Left ventricle myocardium inferior (tissue), 1 donor: ENCODE measurements at places on chromosomes 16 and 17.

GRCh38 chr16:12723681-12724080 is 80.0 kb downstream of the CPPED1 start:
- no peak for DNase-seq

DNA sequence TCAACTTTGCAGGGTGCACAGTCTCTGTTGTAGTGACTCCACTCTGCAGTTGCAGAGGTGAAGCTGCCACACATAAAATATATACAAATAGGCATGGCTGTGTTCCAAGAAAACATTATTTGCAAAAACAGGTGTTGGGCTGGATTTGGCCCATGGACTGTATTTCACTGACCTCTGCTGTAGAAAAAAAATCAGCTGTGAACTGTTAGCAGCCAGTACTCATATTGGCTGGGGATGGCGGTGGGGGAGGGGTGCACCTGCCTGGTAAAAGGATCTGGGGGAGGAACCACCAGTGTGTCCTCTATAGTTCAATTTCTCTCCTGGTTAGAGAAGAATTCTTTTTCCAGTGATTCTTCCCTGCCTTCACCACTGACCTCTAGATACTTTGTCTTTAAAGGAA is 50.0 kb downstream of the SHISA9 start:
- DNase-seq: no peak

DNA sequence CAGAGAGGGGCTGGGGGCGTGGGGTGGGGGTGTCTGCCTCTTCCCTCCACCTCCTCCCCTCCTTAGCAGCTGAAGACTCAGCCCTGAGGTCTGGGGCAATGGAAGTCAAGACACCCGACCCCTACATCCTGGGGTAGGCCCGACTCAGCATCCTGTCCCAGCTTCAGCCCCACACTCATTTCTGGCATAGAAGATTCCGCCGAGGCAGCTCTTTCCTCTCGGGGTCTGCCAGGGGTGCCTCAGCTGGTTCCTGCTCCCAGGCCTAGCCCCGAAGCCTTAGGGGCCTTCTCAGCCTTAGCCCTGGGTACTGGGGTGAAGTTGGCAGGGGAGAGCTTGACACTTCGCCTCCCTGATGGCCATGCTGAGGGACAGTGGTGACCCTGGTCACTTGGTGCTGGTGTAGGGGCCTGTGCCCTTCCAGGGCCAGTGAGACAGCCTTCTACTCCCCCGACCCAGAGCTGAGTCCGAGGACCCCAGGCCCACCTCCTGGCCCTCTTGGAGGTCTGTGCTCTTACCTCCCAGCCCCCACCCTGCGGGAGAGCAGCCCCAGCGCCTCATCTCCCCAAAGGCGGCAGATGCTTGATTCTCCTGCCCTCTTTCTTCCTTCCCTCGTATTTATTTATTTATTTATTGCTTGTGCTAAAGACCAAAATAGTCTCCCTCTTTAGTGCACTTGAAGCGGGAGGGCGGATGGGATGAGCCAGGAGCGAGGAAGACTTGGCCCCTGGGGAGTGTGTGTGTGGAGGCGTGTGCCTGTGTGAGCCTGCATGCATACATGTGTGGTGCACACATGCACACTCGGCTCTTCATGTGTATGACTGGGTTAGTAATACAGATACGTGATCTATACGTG is 42.5 kb downstream of the KCNJ12 start:
- DNase-seq: no peak

GRCh38 chr16:69467531-69468204 is 43.2 kb downstream of the CYB5B start:
- no peak for DNase-seq

- no peak for DNase-seq
Observed at GRCh38 chr16:65421596-65421995, 299.7 kb upstream of the CDH11 start.

DNA sequence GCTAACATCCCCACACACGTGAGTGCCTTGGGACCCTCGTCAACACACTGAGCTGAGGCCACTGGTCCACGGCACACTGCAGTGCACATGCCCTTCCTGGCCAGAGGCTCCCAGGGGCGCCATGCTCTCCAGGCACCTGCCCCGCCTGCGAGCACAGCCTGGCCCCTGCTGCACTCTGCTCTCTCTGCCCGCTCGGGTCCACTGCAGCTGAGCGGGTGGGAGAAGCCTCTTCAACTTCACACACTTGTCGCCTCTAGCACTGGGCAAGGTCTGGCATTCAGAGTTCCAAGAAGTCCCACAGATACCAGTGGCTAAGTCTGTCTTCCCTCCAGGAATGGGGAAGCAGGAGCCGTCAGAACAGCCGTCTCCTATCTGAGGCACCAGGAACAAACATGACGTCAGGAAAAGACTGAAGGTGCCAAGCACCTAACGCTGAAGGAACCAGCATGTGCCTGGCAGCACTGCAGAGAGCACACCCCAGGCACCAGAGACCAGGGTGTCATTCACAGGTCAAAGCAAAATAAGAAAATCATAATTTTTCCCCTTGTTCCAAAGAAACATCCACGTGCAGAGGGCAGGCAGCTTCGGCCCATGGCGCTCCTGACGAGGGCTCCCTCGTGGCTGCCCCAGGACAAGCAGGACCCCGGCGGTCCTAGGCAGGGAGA is 82.9 kb downstream of the ZNF778 start:
- DNase-seq: peak; percentile 54

GRCh38 chr17:30524847-30525246 is 47.6 kb downstream of the GOSR1 start:
- no peak for DNase-seq

DNA sequence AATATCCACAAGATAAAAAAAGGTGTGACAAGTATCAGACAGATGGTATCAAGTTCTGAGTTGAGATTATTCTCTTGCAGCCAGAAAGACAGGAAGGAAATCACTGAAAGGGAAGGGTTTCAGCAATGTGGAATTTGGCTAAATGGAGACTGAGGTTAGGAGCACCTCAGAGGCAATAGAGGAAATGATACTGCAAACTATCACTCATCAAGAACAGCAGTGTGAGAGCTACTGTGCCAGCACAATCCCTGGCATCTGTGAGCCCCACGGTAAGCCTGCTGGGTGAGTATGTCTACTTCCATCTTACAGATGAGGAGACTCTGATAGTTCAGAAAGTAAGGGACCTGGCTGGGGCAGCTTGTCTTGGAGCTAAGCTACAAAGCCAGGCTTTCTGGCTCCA is 162.0 kb downstream of the SALL1 start:
- no peak for DNase-seq

GRCh38 chr17:8138672-8139371 is 13.4 kb downstream of the PER1 start:
- DNase-seq: peak; percentile 94

DNA sequence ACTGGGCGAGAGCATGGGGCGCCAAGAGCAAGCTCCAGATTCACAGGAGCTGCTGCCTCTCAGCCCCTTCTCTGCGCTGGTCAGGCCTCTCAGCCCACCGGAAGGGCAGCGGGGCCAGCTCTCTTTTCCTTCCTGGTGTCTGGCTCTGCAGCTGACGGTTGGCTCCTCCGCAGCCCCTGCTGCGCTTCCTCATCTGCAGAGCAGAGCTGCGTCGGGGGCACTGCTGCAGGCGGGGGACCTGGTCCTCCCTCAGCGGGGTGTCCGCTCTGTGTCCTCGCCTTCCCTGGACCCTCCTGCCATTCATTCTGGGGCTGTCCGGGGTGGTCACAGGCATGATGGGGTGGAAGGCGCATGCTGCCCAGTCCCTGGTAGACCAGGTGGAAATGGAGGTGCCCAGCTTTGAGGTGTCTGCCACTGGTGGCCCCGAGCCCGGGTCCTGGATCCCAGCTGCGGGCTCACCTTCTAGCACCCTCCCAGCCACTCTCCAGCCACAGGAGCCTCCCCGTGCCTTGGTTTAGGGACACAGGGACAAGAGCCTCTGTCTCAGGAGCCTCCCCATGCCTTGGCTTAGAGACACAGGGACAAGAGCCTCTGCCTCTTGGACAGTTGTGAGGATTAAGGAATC is 84.8 kb downstream of the IRF8 start:
- DNase-seq: no peak

- DNase-seq: no peak
Observed at GRCh38 chr17:78717431-78717980, 64.6 kb downstream of the CYTH1 start.

DNA sequence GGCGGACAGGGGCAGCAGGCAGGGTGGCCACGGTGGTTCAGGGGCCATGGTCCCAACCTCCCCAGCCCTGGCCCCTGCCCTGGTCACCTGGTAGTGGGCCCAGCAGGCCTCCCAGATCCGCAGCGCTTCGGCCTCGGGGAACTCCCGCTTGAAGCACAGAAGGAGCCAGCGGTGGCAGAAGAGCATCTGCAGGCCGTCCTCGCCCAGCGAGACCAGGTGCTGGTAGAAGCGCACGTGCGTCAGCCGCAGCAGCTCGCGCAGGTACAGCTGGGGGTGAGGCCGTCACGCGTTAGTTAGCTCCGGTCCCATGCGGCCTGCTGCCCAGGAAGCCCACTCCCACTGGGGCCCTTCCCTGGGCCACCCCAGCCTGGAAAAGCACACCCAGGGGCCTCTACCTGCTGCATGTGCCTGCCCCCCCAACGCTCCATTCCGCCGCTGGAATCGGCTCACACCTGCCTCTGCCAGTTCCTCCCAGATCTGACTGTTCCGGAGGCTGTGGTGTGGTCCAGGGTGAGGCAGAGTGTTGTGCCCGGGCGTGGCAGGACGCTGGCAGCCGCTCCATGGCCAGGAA is 90.8 kb downstream of the TBC1D16 start:
- DNase-seq: peak; percentile 8

DNA sequence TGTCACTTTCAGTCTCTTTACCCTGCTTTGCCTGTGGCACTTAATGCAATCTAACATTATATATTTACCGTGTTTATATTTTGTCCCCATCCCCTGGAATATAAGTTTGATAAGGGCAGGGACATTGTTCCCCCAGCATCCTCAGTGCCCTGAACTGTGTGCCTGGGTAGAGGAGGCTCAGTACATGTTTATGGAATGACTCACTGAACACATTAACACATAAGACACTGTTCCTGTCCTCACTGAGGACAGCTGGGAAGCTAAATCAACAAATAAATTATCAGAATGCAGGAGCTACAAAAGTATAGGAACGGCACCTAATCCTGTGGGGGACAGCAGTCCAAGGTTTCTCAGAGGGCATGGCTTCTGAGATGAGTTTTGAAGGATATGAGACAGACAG is 27.8 kb downstream of the GRIN2A start:
- no peak for DNase-seq

DNA sequence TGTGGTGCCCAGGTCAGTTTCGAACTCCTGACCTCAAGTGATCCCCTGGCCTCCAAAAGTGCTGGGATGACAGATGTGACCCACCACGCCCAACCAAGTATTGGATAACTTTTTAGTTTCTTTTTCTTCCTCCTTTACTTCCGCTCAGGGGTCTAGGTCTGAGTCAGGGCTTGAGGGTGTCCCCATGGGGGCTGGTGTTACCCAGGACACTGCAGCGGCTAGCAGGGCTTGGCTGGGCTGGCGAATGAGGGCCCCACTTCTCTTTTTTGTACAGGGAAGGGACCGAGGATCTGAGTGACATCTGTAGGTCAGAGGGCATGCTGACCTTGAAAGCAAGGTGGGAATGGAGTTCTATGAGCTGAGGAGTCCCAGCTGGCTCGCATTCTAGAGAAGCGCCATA is 24.9 kb downstream of the RAB11FIP3 start:
- DNase-seq: no peak

GRCh38 chr17:82248815-82249674 is 20.2 kb downstream of the SLC16A3 start:
- no peak for DNase-seq

DNA sequence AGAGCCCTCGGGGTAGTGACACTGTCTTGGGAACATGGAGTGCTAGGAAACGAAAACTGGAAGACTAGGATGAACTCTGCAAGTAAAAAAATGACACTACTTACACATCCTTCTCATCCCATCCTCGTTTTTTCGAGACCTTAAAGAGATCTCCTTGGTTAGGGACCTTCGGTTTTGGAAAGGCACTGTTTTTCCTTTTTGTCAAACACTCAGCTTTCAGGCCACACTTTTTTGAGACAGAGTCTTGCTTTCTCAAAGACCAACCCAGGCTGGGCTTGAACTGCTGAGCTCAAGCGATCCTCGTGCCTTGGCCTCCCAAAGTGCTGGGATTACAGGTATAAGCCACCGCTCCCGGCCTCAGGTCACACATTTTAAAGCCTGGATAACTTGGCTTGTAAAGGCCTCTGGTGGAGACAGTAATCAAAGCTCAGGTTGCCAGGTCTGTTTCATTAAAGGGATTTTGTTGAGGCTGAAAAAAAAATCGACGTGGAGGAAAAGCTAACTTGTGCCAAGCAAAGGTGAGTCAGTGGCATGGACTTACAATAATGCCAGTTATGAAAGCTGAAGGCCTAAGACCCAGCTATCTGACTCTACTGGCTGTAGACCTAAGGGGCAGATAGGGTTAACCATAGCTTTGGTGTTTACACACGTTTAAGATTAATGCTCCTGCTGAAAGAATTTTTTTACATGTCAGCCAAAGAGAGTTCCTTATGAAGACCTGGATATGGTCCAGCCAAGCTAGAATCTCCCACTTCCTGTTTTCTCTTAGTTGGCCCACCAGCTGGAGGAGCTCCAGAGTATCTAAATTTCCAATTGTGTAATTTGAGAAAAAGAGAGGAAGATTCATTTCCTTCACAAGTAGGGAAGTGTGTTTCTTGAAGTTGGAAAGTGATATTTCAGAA is 823 bp downstream of the NBR1 start:
- no peak for DNase-seq

DNA sequence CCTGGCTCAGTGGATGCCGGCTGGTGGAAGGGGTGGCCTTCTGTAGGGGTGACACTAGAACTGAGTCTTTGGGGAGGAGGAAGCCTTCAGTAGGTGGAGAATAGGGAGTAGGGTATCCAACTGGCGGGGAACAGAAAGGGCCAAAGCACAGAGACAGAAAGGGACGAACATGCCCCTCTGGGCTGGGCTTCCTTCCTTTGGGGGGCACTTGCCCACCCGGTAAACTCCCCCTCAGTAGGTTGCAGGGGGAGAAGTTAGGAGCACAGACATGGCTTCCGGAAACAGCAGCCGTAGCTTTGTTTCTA is 774 bp downstream of the ENGASE start:
- no peak for DNase-seq

DNA sequence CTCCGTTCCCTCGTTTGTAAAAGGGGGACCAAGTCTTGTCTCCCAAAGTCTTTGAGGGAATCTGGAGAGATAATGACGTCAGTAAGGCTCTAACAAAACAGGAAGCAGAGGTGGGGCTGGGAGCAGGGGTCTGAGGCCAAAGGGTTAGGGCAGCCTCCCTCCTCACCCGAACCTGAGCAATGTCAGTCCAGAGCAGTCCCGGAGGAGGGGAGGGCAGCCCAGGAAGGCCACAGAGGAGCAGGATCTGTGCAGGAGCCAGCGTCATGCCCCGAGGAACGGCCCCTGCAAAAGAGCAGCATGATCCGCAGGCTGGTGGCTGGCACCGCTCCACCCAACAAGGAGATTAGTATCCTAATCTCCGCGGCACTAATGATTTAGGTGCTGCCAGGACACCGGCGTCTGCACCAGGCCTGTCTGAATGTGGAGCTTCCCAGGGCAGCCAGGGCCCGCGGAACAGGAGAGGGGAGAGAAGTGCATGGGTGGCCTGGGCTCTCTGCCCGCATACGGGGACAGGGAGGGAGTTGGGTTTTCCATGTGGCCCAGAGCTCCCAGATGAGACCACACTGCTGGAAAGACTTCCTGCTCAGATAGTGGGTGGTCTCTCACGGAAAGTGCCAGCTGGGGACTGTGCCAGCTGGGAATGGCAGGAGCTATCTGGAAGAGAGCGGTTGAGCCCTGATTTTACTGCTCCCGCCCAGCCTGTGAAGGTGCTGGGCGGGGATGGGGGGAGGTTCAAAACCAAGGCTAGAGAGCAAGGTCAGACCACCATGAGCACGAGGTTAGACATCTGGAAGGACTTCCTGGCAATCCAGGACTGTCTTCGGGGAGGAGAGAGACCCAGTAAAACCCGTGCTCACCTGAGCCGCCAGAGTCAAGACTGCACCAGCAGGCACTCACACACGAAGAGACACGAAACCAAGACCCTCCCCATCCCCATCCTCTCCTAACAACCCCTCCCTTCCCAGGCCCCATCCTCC is 11.0 kb upstream of the KRT17 start:
- DNase-seq: peak; percentile 51
